ENCODE measurements at places on chromosomes 4 and X.
A peak's percentile ranks its signal among the peaks of the same experiment; 100 is the strongest.

- no peak for DNase-seq
Measured at GRCh38 chr4:48133669-48134068, 381 bp downstream of the TXK start.

- no peak for DNase-seq
Measured at GRCh38 chr4:83328521-83329187, 6.0 kb downstream of the HPSE start.

DNA sequence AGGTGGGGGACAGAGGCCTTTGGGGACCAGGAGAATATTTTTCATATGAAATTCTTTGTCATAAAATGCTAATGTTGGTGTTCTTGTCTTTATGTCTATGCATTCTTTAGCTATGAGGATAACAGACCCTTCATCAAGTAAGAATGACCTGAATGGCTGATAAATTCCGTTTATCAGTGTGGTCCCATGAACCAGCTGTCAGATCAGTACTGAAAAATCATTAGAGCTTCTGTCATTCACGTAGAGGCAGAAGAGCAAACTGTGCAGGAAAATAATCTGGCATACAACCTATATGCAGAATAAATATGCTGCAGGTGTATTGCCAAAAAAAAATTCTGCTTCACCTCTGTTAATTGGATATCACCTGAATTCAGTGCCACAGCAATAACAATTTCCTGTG is 828.6 kb downstream of the ADGRL3 start:
- no peak for DNase-seq

GRCh38 chr4:6907658-6908191 is 1.9 kb upstream of the TBC1D14 start:
- DNase-seq = peak; percentile 82

DNA sequence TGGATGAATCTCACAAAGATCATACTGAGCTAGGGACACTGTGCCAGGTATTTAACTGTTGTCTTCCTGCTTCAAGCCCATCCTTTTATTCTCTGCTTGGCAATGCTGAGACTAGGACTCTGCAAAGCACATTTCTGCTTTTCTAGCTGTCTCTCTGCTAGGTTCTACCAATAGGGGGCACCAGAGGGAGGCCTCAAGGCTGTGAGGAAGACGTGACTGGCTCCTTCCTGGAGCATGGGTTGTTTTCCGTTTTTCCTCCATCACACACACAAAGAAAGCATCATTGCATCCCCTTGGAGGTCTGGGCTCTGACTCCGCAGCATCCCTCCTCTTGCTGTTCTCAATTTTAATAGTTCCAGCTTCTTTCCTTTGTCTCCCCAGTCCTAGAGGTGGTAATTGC is 10.9 kb upstream of the DCTD start:
- peak; percentile 33 for DNase-seq

- no peak for DNase-seq
Measured at GRCh38 chr4:168840392-168840763, 169.7 kb downstream of the CBR4 start.

GRCh38 chr4:82380831-82381230 is 7.0 kb upstream of the HNRNPD start:
- DNase-seq = no peak

- no peak for DNase-seq
Measured at GRCh38 chrX:11566789-11567188, 98.9 kb downstream of the ARHGAP6 start.

GRCh38 chr4:14138106-14138505 is 510.6 kb upstream of the BOD1L1 start:
- no peak for DNase-seq

- DNase-seq = no peak
Measured at GRCh38 chrX:79096145-79096556, 48.3 kb upstream of the GPR174 start.

GRCh38 chrX:137431693-137432488 is 134.0 kb upstream of the ZIC3 start:
- DNase-seq = peak; percentile 81

- no peak for DNase-seq
Measured at GRCh38 chrX:70549429-70549828, 104.8 kb downstream of the DLG3 start.

- DNase-seq = peak; percentile 76
Measured at GRCh38 chr4:155530290-155530689, 136.4 kb upstream of the GUCY1A1 start.

GRCh38 chr4:613126-613525 is 12.2 kb upstream of the PDE6B start:
- DNase-seq = no peak

GRCh38 chr4:87236861-87237260 is 16.4 kb upstream of the KLHL8 start:
- no peak for DNase-seq

All from DMS53 (cell line).